Activated T-helper 1 cell treated with anti-CD3 and anti-CD28 coated beads, Interleukin-2, amount 50 U/mL, for 16 hours (primary cell): ENCODE measurements at places on chromosomes 6 and 20.

DNA sequence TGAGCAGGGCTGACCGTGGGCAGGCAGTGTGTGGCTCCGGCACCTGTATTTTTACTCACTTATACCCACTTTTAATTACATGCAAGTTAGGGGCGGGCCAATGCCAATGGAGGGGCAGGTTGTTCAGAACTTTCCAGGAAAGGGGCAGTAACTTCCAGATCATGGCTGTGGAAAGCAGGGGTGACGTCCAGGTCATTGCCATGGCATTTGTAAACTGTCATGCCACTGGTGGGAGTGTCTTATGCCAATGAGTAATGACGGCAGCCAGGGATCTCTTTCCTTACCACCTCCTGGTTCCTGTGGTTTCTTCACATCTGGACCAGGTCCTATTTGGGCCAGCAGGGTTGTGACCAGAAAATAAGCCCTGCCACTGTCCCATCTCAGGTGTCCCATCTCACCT is 258.7 kb downstream of the THBS2 start:
- DNase-seq: no peak

DNA sequence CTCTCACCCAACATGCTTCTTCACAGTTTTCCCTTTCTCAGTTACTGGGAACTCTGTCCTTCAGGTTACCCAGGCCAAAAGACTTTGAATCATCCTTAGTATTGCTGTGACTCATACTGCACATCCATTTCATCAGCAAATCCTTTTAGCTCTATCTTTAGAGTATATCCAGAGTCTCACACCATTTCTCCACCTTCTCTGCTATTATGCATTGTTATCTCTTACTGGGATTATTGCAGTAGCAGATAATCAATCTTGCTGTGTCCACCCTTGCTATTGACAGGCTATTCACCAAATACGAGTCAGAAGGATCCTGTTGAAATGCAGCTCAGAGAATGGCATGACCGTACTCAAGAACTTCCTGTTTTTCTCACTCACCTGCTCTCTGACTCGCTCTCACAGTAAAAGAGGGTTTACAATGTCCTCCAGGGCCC is 57.3 kb downstream of the BCKDHB start:
- no peak for DNase-seq

DNA sequence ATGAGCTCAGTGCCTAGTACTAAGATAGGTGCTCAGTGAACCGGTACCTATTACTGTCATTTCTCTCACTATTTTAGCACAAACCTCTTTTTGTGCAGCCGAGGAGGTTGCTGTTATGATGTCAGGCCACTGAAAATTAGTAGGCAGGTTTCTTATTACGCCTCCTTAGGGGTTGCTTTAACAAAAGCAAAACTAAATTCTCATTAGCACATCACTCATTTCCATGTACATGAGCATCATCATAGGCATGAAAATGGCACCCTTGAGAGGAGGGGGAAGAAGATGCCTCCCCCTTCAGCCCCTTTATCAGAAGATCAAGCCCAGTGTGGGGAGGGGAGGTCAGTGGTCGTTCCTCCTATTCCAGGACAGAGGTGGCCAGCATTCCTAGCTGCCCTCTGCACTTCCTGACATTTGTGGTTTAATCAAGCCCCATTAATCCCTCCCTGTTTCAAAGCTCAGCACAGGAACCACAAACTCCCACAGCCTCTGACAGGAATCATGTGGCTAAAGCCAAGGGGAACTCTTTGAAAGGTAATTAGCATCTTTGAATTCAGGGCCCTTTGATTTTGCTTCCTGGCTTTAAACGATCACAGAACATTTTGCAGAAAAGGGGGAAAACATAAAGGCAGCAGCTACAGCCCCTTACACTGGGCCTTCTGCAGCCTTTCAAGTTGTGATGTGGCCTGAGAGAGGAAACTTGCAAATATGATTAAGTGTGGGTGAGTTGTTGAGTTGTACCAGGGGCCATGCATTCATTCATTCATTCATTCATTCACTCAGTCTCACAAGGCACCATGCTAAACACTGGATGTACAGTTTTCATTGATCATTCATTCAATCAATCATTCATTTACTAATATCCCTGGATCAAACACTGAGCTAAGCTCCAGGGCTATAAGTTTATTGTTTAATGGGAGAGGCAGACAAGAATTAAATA is 31.9 kb upstream of the PSMF1 start:
- DNase-seq: no peak

GRCh38 chr6:2783188-2783963 is 18.2 kb downstream of the WRNIP1 start:
- no peak for DNase-seq

DNA sequence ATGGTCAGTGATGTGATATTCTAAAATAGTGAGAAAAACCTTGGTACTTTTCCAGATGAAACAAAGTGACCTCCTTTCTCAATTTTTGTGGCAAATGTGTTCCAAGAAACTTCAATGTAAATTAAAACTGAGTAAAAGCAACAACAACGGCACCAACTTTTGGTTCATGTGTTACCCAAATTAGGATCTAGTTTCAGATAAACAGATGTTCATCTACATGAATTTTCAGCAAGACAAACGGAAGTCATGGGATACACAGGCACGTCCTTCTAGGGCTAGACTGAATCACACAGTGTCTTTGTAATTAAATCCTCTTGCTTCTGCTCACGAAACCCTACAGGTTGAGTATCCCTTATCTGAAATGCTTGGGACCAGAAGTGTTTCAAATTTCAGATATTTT is 915.2 kb downstream of the TFAP2A start:
- DNase-seq: no peak

DNA sequence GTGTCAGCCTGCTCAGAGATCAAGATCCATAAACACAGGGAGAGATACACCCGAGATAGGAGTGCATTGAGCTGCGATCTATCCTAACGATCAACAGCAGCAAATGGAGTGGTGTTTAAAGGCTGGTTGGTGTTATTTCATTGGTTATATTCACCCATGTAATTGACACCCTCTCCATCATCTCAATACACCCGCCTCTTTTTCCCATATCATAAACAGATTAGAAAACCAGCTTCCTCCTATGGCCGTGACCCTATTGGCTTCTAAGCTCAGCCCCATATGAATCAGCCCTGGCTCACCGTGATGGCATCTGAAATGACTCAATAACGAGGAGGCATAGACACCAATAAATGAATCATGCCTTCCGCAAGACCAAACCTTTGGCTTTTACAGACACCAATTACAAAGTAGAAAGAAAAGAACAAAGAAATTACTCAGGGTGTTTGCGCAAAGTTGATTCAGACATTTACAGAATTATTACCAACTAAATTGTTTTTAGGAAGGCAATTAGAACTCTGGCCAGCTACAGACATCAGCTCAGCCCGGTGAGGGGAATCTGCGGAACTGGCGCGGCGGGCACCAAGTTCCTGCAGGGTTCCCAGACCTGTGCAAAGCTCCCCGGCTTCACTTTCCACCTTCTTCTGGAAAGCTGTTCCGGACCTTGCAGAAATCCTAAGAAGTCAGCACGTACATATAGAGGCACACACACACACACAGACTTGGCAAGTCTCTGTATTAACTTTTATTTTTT is 11.5 kb downstream of the PMEPA1 start:
- DNase-seq: no peak

- no peak for DNase-seq
Observed at GRCh38 chr6:95882371-95882770, 133.4 kb upstream of the FUT9 start.

- DNase-seq: no peak
Observed at GRCh38 chr6:14058029-14058695, 59.4 kb upstream of the CD83 start.

GRCh38 chr6:89924231-89924630 is 30.0 kb downstream of the GJA10 start:
- no peak for DNase-seq

- DNase-seq: no peak
Observed at GRCh38 chr6:137490961-137491360, 3.2 kb downstream of the OLIG3 start.

- no peak for DNase-seq
Observed at GRCh38 chr6:68307301-68307700, 327.8 kb upstream of the ADGRB3 start.

DNA sequence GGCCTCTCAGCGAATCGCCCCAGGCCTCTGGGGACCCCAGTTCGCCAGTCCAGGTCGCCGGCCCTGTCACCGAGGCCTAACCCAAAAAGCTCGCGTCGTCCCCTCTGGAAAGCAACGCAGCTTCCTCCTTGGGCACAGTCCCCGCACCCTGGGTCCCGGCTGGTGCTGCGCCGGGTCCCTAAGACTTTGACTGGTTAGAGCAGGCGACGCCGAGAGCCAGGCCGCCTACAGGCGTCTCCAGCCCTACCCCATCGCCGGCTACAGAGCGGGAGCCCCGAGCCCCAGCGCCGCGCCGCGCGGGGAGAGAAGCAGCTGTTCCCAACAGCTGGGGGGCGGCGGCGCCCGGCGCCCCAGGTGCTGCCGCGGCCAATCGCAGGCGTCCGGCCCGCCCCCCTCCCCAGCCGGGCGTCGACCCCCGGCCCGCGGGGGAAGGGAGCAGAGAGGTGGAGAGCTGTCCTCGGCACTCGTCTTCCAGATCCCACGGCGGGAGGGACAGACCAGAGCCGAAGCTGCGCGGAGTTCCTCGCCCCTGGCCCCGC is 540 bp upstream of the RBM24 start:
- DNase-seq: no peak

GRCh38 chr20:40019510-40019909 is 669.5 kb downstream of the MAFB start:
- DNase-seq: no peak

DNA sequence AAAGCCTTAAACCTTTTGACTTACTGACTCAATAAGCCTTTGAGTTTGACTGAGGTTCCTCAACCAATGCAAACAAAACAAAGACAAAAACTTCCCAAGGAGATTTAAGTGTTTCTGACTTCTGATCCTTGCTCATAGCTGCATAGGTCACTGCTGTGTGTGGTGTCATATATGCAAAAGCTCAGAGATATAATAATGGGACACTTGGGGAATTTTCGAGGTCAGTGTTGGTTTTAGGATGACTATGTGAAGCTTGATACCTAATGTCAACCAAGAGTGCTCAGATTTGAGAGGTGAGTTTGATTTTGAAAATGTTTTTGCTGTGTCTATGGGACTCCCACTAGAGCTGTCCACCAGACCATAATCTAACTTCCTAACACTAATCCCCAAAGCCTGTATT is 26.2 kb downstream of the ZKSCAN8 start:
- no peak for DNase-seq

- no peak for DNase-seq
Observed at GRCh38 chr20:62924442-62925075, 1.7 kb downstream of the DIDO1 start.

DNA sequence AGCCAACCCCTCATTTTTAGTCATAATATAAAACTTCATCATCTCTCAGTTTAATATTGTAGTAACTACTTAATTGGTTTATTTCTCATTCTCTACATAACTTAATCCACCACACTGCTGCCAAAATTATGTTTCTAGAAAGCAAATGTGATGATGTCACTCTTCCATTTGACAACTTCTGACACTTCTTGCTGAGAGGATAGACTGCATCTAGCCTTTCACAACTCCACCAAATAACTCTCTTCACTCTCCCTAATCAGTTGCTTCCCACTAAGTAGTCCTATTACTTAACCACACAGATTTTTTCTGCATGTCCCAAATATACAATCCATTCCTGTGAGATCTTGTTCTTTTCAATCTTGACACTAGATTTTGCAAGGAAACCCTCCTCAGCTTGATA is 951.3 kb downstream of the EPHA7 start:
- no peak for DNase-seq

- DNase-seq: no peak
Observed at GRCh38 chr6:144742779-144743178, 457.6 kb downstream of the UTRN start.

DNA sequence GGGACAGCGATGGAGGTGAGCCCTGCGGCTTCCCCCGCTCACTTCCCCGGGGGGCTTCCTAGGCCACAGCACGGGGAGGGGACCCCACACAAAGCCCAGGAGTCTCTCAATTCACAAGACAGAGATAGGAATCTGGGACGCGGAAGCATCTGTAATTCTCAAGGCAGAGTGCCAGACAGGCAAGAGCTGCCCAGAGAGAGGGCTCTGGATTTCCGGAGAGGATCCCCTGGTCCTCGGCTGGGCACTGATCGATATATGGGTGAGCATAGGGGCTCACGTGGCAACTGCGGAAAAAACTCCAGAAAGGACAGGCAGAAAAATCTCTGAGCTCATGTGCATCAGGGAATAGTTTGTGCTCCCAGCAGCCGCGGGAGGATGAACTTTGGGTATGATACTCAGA is 296.2 kb downstream of the NRN1 start:
- no peak for DNase-seq

DNA sequence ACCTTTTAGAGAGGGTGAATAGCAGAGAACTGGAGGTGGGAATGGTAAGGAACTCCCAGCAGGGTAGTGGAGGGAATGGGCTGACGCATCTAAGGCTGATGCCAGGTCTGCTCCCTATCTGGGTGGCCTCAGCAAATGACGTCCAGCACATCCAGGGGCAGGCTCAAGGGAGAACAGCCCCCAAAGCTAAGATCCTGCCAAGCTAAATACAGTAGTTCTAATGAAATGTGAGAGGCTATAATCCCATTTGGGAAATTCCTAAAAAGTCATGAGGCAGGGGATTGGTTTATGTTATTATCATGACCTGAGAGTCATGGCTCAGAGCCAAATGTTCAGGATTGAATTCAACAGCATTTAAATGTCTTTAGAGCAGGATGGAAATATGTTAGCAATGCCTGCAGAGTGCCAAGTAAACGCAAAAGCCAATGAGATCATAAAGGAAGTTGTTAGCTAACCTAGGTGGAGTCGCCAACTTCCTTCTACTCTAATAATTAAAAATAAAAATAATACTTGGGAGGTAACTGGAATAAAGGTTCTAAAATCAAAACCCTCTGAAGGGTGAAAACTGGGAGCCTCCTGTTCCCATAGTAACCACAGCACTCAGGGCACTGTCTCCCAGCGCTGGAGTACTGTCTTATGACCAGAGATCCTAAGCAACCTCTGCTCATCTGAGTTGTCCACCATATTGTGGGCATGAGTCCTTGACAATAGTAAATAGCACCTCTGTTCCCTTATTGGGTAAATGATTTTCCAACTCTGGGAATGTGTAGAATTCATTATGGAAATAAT is 34.8 kb downstream of the IYD start:
- no peak for DNase-seq

- DNase-seq: no peak
Observed at GRCh38 chr6:46684771-46685170, 2.9 kb upstream of the TDRD6 start.

- DNase-seq: no peak
Observed at GRCh38 chr6:7048894-7049293, 58.9 kb upstream of the RREB1 start.
